ENCODE measurements at places on chromosomes 16 and 17. TPM values are rescaled to one million over a fixed set of nuclear protein-coding genes. Genes with fewer than 3 reads are reported as not detected.

- DNase-seq: peak; percentile 82
Measured at GRCh38 chr16:19130852-19131824, 17.4 kb downstream of the ITPRIPL2 start.

- DNase-seq: no peak
Measured at GRCh38 chr17:35879773-35880654, at the start of gene CCL5. Gene CCL5, minus strand, starts transcription at chr17:35880360.

GRCh38 chr17:79851461-79851817 is 12.2 kb upstream of the CBX4 start:
- DNase-seq: no peak

- no peak for DNase-seq
Measured at GRCh38 chr16:85687651-85688471, 893 bp downstream of the GINS2 start.

The OTOP2 gene
- total RNA-seq: not detected

The CPHXL2 gene
- not detected for total RNA-seq

Data from SJSA1 (cell line).